DMS 273 treated with DMSO at 0.1 percent for 48 hours (cell line): ENCODE measurements at places on chromosomes 5 and 9.

- no peak for DNase-seq
These were observed 6.4 kb upstream of the SMIM32 start for GRCh38 chr5:136199408-136199807.

GRCh38 chr9:93657331-93658111 lies 81.1 kb downstream of the PHF2 start:
- DNase-seq = no peak

DNA sequence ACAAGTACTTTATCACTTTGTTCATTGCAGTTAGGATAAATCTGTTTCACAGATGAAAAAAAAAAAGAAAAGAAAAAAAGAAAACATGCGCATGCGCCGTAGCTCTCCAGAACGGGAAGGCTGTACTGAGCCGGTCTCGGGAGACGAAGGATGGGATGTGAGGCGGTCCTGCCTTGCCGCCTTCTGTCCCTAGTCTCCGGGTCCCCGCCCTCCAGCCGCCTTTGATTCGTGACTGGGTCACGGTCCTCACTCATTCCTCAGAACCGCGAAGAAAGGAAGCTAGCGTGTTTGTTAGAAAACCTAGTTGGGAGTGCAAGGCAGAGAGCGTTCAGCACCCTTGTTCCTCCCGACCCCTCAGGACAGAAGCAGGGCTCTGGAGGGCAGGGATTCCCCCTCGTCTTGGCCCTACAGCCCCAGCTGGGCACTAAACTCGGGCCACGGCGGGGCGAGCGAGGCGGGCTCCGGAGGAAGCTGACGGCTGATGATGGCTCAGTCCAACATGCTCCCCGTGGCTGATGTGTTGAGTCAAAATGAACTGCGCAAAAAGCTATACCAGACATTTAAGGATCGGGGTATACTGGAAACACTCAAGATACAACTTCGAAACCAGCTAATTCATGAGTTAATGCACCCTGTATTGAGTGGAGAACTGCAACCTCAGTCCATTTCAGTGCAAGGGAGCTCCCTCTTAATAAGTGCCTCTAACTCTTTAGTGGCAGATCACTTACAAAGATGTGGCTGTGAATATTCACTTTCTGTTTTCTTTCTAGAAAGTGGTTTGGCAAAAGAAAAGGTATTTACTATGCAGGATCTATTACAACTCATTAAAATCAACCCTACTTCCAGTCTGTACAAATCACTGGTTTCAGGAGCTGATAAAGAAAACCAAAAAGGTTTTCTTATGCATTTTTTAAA lies 40.0 kb downstream of the CPLANE1 start:
- no peak for DNase-seq

- no peak for DNase-seq
These were observed 102.2 kb upstream of the SPATA31D4 start for GRCh38 chr9:81825846-81826516.

DNA sequence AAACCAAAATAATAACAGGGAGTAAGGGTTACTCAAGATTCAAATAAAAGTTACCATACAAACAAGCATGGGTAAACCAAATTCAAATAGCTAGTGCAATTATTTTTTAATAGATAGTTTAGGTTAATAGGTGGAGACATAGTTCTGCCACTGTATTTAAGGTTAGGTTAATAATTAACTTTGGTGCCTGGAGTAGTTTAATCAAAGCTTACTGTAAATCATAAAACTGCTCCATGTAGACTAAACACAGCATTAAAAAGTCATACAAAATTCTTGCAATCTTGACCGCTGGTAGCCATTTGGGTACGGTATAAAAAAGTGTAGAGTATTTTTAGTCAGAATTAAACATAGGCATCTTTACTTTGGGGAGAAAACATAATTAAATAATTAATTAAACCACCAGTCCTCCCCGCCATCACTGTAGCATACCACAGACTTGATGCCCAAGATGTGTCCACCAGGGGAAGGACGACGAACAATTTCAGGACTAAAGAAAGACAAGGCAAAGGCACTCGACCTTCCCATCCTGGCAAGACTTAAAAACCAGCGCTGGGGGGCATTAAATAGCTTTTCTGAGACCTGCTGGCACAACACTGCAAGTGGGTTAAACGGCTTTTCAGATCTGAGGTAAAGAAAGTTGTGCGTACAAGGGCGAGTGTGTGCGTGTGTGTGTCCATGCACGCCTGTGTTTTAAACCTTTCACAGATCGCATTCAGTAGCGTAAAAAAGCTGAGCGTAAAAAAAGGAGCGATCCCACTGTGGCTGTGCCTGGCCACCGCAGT lies 2.9 kb downstream of the SEMA6A start:
- peak; percentile 42 for DNase-seq

DNA sequence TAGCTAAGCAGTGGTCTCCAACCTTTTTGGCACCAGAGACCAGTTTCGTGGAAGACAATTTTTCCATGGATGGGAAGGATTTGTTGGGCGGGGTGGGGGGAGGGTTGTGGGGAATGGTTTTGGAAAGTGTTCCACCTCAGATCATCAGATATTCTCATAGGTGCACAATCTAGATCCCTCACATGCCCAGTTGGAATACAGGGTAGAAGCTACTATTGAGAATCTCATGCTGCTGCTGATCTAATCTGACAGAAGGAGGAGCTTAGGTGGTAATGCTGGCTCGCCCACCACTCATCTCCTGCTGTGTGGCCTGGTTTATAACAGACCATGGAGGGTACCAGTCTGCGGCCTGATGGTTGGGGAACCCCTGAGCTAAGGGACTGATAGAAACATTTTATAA lies 662.7 kb upstream of the RGMB start:
- DNase-seq = no peak

DNA sequence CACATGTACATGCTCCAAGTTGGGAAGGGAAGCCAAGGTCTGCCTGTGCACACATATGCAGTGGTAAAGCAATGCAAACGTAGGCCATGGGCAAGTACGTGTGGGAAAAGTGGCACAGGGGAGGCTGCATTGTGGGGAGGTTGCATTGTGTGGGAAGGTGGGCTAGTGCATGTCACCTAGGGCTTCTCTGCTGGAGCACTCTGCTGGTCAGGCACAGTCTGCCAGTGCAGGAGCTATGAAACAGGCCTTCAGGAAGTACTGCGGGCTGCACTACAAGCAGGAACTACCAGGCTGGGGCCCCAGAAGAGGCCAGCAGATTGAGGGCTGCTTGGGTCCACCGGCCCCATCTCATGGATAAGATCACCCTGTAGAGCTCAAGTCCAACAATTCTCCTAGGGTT lies 1694.6 kb upstream of the CDH6 start:
- DNase-seq = no peak

DNA sequence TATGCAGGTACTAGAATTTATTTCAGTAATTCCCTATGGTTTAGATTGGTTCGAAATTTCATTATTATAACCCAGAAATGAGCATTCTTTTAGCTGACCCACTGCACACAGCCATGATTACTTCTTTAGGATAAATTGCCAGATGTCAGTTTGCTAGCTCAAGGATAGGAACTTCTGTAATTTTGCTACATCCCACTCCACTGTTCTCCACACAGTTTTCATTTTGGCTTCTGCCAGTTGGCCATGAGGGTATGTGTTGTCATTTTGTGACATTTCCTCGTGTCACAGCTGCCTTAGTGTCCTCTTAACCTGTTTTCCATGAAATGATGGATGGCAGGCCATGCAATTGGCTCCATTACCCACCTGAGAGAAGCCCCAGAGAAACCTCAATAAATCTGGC lies 16.2 kb upstream of the LCP2 start:
- DNase-seq = no peak

DNA sequence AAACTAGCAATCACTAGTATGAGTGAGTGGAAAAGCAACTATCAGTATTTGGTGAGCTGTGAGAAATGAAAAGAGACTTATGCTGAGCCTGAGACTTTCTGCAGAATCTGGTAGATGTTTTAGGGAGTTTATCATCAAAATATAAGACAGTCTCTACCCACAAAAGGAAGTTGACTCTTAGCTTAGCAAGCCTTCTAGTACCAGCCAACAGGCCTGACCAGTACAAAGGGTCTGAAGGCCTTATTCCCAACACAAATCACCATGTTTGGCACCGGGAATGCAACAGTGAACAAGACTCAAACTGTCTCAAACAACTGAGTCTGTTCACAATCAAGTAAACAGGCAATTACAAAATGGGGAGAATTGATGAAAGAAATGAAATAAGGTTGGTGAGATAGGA lies 244.4 kb downstream of the CWC27 start:
- DNase-seq = no peak

DNA sequence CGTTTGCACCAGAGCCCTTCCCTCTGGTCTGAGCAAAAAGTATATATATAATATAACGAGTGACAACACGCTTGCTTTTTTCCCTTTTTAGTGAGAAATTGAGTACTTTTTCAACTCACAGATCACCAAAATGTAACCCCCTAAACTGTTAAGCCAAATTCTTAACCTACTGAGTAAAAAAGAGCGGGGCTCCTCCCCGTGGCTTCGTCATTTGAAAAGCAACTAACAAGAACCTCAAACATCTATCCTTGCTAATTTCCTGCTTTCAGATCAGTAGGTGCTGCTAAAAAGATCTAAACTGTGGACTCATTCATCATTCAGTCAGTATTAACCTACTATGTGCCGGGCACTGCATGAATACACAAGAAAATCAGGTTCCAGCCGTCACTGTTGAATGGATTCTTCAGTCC lies 1.0 kb upstream of the PTBP3 start:
- no peak for DNase-seq

DNA sequence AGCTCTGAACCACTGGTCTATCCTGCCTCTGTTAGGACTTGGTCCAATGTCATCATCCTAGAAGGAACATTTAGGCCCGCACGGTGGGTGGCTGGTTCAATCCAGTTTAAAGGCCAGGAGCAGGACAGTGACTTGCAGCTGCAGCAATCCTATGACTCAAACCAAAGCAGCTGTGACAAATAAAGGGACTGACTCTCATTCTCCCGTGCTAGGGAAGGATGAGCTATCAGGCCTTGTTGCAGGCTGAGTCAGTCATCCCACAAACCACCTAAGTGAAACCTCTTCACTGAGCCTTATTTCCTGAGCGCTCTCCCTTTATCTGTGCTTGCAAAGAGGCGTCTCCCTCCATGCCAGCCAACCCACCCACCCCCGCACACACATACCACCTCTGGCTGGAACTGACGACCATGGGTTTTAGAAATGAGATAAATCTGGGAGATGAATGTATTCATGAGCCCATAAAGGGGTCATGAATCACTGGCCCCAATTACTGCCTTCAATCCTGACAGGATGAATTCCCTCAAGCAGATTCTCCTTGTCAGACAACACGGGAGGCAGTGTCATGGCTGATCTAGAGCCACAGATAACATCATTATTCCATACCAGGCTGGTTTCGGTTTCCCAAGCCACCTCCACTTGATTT lies 93.4 kb downstream of the KCNIP1 start:
- DNase-seq = no peak

DNA sequence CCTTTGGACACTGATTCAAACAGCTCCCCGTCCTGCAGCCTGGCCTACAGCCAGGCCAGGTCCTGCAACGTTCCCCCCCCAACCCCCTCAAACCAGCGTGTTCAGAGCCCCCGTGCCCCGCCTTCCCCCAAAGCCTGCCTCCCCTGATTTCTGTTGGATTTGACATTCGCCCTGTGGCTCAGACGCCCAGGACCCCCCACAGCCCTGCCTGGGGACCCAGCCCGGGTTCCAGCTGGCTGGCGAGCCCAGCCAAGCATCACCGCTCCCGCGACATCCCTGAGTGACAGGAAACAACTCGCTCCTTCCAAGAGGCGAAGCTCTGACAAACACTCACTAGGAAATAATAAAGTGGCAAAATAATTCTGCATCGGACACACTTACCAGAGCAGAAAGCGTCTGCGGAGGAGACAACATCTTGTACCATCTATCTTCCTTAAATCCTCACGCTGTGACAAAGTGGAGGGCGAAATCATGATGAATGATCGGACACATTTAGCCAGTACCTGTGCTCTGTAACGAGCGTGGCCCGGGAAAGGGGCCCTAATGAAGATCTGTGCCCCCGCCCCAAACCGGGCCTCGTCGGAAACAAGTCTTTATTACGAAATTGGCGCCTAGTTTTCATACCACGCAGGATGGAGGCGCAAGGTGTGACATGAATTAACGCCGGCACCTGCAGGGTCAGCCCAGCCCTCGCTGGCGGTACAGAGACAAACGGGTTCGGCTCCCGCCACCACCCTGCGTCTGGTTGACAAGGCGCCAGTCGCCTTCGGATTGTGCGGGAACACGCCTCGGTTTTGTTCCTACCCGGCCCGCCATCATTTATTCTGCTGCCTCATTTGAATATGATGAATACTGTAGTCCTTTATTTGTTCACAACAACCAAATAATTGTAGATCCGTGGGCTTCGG lies 91.0 kb upstream of the MVB12B start:
- no peak for DNase-seq

DNA sequence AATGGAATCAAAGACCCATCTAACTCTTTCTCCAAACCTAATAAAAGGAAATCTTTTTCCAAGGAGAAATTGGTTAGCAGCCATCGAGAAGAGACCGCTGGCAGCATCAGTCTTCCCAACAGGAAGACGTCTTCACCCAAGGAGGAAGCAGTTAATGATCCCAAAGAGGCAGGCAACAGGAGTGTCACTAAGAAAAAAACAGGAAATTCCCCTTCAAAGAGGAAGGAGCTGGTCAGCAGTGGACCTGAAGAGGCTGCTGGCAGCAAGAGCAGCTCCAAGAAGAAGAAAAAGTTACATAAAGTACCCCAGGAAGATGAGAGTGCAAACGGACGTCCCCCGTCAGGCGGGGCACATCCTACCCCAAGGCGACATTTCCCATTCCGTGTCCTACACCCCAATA lies 143.7 kb downstream of the ELAVL2 start:
- DNase-seq = no peak

- DNase-seq = no peak
These were observed 42.6 kb downstream of the LPAR1 start for GRCh38 chr9:110995420-110996340.

- DNase-seq = no peak
These were observed 1.2 kb downstream of the TENT4A start for GRCh38 chr5:6714226-6715041.

DNA sequence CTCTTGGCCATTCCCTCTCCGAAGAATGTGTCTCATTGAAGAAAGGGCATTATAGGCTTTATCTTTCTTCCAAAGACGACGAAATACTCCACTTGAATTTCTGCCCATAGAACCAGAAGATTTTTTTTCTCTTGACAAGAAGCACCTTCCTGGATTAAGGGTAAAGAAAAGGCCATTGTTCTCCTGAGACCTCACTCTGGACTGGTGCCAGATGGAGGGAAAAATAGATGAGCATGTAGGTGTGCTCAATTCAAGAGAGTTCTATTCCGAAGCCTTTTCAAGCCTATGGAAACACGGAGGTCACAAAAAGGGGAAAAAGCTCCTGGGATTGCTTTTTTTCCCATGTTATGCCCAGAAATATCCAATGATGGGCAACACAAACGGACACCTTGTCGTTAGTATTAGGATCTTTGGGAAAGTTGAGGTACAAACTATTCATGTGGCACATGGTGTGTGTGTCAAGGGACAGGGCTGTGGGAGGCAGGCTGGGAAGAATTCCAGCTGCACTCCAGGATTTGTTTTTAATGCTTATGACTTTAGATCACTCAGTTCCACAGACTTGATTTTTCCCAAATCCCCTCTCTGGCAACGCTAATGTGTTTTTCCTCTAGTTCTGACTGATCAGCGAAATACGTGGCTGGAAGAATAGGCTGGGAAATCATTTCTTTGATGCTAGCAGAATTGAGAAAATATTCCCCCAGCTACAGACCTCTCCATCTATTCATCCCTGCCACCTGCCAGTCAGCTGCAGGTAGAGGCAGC lies 89.9 kb downstream of the SIL1 start:
- DNase-seq = no peak

- no peak for DNase-seq
These were observed 10.8 kb downstream of the KIF24 start for GRCh38 chr9:34318163-34318790.

- DNase-seq = peak; percentile 65
These were observed 54.7 kb downstream of the FOXD1 start for GRCh38 chr5:73393611-73394489.

- DNase-seq = peak; percentile 79
These were observed 32.6 kb downstream of the SARDH start for GRCh38 chr9:133705576-133705975.
